ENCODE measurements at places on chromosomes 13 and 19.

- DNase-seq = no peak
These were observed 31.2 kb upstream of the LRRC4B start for GRCh38 chr19:50599427-50599826.

- DNase-seq = no peak
These were observed 68.6 kb upstream of the RFXAP start for GRCh38 chr13:36750461-36750860.

GRCh38 chr13:37544995-37545394, 53.6 kb downstream of the POSTN start:
- no peak for DNase-seq

GRCh38 chr13:112172641-112173251, 105.8 kb downstream of the SOX1 start:
- no peak for DNase-seq

GRCh38 chr13:101572456-101572855, 120.0 kb downstream of the ITGBL1 start:
- no peak for DNase-seq

DNA sequence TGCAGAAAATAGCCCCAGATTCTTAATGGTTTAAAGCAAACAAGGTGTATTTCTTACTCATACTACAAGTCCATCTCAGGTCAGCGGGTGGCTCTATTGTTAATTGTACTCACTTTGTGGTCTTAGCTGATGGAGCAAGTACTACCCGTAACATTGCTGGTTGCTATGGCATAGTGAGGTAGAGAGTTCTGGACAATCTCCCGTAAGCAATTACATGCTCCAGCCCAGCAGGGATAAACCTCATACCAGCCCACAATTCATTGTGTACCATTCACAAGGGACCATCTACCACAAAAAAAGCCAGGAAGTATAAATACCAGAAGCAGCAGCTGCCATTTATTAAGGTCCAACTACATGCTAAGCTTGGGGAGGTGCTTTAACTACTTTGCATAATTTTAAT, 167.1 kb downstream of the PCDH9 start:
- DNase-seq = no peak

GRCh38 chr19:2475018-2475701, 767 bp upstream of the GADD45B start:
- peak; percentile 19 for DNase-seq

GRCh38 chr13:95861296-95861695, 184.4 kb downstream of the DNAJC3 start:
- DNase-seq = no peak

DNA sequence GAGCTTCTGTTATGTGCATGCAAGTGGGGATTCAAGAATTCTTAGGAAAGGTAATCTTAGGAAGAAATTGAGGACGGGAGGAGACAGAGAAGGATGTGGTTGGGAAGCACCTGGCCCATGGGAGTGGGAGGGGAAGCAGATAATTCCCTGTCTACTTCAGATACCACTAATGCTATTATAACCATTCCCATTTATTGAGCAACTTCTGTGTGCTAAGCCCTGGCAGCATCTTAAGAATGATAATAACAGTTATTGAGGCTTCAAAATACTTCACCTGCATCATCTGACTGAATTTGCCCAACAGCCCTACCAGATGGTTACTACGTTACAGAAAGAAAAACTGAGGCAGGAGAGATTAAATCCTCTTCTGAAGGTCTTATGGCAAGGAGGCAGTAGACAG, 1.4 kb downstream of the EPS8L1 start:
- no peak for DNase-seq

DNA sequence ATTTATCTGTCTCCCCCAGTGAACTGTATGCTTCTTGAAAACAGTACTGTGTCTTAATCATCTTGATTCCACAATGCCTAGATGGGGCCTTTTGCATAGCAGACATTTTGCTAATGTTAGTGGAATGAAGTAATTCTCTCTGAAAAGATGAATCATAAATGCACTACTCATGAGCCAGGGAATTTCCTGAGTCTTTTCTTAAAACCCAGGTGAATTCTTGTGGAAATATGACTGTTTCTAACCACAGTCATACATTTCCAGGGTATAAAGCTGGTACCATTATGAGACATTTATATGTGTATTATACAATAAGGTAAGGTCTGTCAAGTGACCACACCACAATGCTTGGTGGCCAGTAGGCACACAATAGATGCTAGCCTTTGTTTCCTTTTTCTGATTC, 5.5 kb upstream of the KCTD4 start:
- DNase-seq = no peak

DNA sequence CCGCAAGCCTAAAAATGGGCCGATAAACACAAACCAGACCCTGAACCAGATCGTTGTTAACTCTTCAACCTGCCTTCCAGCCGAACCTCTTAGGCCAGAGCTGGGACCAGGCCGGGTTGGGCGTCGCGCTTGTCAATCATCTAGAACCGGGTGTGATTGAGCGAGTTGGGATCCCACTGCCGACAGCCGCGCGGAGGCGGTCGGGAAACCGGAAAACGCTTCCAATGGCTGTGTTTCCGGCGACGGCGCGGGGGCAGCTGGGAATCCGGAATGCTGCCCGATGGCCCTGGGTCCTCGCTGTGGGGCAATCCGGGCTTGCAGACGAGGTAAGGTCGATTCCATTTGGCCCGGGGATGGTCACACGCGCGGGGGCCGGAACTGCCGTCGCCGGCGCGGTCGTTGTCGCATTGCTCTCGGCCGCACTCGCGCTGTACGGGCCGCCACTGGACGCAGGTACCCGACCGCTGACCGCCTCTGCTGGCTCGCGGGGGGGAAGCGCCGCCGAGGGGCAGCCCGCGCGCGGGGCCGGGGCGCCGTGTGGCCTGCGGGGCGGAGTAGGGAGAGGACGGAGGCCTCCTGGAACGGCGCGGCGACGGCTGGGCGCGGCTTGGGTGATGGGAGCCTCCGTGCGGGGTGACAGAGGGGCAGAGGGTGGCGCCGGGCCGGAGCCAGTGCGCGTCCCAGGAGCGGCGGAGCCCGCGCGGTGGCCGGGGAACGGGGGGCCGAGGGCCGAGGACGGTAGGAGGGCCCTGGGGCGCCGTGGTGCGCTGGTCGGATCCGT, at the start of gene NAXD:
NAXD (plus strand) TSS at position 224 of the 781 bp plus-strand sequence; CDS start at position 281, 57 bp downstream.
- peak; percentile 60 for DNase-seq

- DNase-seq = no peak
These were observed 841.1 kb upstream of the SLITRK5 start for GRCh38 chr13:86830046-86830445.

GRCh38 chr13:110123041-110123809, 183.7 kb downstream of the COL4A1 start:
- no peak for DNase-seq

GRCh38 chr19:8510589-8511115, 3.3 kb downstream of the ZNF414 start:
- DNase-seq = no peak
